ENCODE measurements at places on chromosomes 2 and 18.

DNA sequence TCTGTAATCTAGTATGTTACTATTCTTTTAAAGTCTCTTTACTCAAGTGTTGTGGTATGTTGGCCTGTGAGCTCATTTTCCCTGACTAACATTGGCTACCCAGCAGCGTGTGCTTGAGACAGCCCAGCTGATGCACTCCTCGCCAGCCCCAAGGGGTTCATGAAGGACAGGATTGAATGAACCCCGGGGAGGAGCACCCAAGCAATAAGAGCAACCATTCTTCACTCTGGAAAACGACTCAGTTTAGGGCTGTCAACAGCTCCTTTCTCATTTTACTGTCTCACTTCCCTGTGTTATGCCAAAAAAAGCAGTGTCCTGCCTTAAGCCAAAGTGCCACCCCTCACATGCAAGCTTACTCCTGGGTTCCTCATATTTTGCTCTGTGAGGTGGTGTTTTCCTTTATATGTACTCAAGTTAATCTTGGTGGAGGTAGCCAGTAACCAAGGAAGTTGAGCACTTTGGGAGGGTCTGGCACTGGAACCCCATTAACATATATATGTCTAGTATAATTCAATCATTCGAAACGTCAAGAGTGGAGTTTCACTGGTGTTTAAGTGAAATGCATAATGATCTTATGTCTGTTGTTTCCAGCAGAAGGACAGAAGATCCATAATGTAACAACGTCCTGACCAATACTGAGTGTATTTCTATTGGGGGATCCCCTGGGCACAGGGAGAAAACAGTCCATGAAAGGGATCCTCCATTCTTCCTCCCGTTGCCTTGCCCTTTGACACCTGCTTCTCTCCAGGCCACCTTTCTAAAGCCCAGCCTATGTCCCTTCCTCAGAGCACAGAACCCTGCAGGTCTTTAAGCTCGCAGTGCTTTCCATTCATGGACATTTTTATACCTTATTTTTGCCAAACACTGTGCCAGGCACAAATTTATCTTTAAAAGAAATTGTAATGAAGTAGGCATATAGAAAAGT lies 43.2 kb downstream of the ATIC start:
- DNase-seq = no peak

DNA sequence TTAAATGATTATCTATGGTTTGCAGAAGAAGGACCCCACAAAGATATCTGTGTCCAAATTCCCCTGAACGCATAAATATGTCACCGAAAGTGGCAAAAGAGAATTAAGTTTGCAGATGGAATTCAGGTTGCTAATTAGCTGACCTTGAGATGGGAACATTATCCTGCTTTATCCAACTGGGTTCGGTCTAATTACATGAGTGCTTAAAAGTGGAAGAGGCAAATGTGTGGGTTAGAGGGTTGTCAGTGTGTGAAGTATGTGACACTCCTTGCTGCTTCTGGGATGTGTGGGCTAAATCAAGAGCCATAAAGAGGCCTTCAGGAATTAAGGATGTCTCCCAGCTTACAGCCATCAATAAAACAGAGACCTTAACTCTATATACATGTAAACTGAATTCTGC lies 53.5 kb downstream of the CDH19 start:
- no peak for DNase-seq

- DNase-seq = no peak
Observed at GRCh38 chr2:29923110-29923721, 1.8 kb upstream of the ALK start.

GRCh38 chr18:65363011-65363410 lies 387.8 kb upstream of the CDH7 start:
- no peak for DNase-seq

DNA sequence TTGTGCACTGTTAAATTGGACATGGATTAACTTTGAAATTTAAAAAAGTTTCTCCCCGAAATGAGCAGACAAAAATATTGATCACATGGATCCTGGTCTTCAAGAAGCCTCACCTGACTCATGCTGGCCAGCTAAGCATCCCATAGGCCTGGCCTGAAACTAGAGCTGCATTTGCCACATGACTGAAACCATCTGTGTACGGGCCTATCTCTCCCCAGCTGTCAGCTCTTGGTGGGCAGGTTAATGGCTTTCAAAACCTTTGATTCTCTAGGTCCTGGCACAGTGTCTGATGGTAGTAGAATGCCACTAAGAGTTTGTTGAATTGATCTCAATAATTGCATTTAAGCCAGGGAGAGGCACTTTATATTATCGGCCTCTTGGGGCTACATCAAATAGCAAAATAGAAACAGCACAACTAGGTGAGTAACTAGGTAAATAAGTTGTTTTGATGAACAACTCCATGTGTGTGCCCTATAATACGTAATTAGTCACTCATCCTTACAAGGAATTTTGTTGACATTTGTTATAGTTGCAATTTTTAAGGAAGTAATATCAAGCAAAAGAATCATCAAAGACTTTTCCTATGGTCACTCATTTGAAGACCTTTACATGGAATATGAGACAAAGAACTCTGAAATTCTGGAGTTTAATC lies 251.1 kb downstream of the SP3 start:
- no peak for DNase-seq

- no peak for DNase-seq
Observed at GRCh38 chr2:64722291-64723044, 68.8 kb upstream of the SERTAD2 start.

DNA sequence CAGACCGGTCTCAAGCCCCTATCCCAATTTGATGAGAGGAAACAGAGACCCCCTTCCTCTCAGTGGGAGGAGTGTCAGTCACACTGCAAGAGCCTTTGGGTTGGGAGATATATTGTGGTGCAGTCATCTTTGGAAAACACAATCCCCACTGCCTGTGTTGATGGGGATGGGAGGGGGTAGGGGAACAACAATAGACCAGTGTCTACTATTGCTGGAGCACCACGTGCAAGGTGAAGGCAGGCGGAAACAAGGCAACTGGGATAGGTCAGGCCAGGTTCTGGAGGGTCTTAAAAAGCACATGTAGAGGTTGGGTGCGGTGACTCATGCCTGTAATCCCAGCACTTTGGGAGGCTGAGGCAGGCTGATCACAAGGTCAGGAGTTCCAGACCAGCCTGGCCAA lies 127.9 kb downstream of the ZFP36L2 start:
- DNase-seq = no peak

DNA sequence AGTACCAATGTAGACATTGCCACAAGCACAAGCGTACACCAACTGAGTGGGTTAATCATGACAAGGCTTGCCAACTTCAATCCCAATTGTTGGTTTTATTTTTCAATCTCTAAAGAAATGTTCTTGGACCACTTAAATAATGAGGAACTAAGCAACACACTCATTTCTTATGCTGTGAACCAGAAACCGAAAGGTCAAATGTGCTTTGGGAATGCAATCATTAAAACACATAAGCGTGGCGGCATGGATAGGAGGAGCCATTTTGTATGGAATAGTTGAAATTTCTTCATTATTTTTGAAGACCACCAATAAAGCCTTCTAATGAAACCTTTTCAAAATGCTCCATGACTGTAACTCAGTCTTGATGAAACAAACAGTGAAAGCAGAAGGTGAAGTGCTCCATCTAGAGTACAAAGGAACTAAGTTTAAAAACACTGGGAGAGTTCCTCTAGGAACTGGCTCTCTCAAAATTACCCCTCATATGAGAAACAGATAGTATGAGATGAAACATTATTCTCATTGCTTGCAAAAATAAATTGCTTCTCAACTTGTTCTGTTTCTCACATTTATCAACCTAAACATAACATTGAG lies 113.2 kb upstream of the CHST9 start:
- DNase-seq = peak; percentile 1

- DNase-seq = no peak
Observed at GRCh38 chr18:3074087-3074486, 61.1 kb upstream of the LPIN2 start.

DNA sequence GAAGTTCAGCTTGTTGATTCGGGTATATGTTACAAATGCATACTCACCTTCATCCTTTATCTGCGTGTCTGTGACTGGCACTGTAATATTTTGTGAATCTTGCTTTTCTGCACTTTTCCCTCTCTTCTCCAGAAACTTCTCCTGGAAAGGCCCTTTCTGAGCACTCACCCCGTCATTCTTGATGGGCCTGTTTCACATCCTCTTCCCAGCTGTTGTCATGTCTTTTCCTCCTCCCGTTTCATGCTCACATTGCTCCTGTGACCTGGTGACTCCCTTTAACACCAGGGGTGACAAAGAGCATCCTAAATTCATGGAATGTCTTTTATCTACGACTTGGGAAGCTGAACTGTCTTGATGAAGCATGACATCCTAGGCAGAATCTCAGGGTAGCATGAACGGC lies 65.8 kb downstream of the CD8B2 start:
- DNase-seq = no peak

- no peak for DNase-seq
Observed at GRCh38 chr2:152443771-152444170, 108.8 kb downstream of the FMNL2 start.

GRCh38 chr18:70289351-70290312 lies 787 bp downstream of the SOCS6 start:
- DNase-seq = no peak

DNA sequence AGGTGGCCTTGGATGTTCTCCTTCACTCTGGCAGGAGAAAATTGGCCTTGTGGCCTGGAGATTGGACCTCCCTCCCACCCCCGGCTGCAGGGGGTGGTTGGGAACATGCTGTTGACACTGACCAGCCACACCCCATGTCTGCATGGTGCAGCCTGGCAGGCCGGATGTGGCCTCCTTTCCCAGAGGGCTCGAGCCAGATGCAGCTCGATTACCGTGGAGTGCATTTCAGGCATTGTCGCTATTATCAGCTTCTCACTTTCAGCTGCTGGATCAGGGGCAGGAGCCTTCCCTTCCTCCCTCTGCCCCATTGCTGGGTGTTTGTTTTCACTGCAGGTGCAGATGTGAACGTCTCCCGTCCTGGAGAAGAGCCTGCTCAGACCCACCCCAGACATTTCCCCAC lies 211.0 kb upstream of the SIX2 start:
- no peak for DNase-seq

GRCh38 chr2:34234823-34235222 lies 635.7 kb upstream of the FAM98A start:
- no peak for DNase-seq

DNA sequence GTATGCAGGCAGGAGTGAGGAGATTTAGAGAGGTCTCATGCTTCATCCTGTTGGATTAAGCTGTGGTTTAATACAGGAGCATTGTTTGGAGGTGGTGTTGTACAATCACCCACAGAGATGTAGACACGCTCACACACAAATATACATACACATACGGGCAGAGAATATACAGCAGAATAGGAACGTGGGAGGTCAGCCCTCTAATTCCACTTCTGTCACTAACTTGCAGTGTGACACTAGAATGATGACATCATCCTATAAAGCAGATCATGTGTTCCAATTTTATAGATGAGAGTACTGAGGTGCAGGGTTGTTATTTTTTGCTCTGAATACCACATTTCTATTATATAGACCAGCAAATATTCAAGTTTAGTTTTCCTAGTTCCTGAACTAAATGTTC lies 54.4 kb downstream of the TRIB2 start:
- DNase-seq = no peak

DNA sequence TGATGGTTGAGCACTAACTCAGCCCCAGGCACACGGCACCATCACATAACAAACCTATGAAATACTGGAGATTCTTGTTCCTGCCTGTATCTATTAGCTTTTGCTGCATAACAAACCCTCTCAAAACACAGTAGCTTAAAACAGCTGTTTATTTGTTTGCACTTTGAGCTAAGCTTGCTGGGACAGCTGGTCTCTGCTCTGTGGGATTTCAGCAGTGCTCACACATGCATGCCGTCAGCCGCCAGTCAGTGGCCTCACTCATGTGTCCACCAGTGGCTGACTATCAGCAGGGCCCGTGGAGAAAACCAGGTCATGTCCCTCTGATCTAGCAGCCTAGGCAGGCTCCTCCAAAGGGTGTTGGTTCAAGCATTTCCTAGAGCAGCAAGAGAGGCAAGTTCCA lies 52.8 kb upstream of the RAB12 start:
- DNase-seq = no peak

DNA sequence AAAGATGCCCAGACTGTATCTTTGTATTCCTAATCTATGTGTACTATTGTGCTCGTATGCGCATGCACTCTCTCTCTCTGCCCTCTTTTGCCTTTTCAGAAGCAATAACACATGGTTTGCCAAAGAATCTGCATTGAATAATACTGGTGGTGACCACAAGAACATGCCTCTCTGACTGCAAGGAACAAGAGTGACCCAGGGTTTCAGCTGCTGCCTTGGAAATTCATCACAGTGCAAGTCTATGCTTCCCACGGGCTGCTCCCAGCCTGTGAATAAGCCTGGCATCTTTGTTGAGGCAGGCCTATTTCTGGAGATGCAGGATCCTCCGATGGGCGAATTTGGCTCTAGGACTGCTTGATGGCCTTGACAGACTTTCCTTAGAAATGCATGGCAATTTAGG lies 689.4 kb upstream of the FANCL start:
- no peak for DNase-seq

DNA sequence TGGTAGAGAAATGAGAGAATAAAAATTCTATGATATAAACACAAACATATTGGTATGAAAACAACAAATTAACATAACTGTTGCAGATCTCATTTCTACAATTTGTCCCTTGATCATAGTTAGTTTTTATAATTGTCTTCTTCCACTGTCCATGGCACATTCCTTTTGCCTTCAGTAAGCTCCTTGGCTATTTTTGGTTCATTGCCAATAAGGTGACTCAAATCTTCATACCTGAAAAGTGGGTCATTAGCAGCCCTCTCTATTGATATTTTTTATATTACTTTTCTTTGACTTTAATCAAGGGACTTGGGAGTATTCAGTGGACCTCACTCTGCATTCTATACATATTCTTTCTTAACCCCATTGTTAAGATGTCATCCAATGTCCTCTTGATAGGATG lies 552.9 kb downstream of the TDRD15 start:
- DNase-seq = no peak

GRCh38 chr2:1052771-1053191 lies 102.1 kb downstream of the SNTG2 start:
- DNase-seq = no peak

DNA sequence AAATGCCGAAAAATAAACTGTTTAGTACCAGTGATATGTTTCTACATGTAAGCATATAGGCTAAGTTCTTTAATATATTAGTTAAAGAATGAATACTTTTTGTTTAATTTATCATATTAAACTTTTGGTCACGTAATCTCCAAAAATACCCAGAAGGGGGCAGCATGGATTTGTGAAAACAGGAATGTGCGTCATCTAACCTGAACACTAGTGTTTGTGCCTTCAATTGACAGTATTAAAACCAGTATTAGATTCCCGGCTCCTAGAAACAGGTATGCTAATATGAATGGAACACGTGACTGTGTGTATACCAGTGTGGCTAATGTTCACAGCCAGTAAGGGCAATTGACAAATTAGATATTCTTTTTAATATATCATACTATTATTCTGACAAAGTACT lies 51.8 kb downstream of the WDR7 start:
- no peak for DNase-seq

GRCh38 chr2:69097891-69098655 lies 85.1 kb downstream of the ANTXR1 start:
- DNase-seq = no peak
